Central memory CD4-positive, alpha-beta T cell (primary cell): ENCODE measurements at places on chromosomes 16 and 17.

- no peak for DNase-seq
Measured at GRCh38 chr17:66183529-66183928, 8.4 kb downstream of the CEP112 start.

DNA sequence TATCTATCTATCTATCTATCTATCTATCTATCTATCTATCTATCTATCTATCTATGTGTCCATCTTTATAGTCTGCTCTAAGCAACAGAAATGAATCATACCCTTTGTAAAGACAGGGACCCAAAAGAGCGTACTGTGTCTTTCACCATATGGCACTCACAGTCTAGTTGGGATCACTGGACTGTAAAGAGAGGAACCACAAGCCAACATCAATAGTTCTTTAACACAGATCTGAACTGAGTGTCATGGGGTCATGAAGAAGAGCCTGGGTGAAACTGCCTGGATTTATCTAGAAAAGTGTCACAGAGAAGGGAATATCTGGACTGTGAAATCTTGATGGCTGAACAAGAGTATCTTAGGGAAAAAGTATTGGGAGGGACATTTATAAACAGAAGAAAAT lies 619.1 kb upstream of the SOX9 start:
- no peak for DNase-seq

- no peak for DNase-seq
Measured at GRCh38 chr16:85675251-85675874, 13.4 kb downstream of the GINS2 start.

DNA sequence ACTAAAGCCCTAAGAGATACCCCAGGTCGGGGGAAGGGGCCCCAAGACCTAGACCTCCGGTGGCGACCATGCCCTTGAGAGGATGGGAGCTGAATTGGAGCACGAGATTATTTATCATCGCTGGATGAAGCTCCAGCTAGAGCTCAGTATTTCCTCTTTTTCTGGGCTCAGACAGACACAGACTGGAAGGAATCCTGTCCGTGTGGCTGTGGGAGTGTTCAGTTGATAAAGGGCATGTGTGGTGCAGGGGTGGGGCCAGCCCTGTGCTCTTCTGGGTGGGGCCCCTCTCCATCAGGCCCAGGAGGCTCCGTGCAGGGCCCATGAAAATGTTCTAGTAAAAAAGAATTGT lies 6.3 kb upstream of the CBX4 start:
- DNase-seq = no peak

GRCh38 chr17:40079545-40079944 lies 16.8 kb downstream of the THRA start:
- no peak for DNase-seq

- DNase-seq = no peak
Measured at GRCh38 chr17:50533720-50534148, 1.2 kb downstream of the EPN3 start.

DNA sequence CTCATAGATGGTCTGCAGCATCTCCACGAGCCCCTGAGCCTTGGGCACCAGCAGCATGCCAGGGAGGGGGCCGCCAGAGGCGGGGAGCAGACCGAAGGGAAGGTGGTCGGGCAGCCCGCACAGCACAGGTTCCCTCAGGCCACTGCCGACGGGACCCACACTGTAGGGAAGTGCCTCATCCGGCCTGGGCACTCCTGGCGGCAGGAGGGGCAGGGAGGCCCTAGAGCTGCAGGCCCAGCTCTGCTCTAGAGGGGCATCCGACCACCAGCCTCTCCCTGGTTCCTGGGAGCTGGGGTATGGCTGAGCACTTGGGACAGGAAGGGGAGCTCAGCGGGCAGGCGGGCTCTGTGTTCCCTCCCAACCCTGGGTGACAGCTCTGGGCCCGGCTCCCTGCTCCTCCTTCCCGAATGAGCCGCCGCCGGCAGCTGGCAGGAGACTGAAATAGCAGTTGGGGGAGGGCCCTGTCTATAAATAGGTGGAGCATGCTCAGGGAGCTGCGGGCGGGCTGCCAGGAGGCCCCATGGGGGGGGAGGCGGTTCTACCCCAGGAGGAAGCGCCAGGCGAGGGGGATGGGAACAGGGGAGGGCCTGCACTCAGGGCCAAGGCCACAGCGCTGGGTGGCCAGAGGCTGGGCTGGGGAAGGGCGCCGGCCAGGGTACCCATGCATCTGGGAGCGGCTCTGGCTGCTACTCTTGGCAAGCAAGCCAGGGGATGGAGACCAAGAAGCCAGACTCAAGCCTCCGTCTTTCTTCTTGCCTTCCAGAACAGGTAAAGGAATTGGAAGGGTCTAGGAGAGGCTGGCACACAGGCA lies 12.4 kb downstream of the HDAC5 start:
- DNase-seq = peak; percentile 13

GRCh38 chr17:15095935-15096334 lies 169.2 kb downstream of the PMP22 start:
- no peak for DNase-seq

DNA sequence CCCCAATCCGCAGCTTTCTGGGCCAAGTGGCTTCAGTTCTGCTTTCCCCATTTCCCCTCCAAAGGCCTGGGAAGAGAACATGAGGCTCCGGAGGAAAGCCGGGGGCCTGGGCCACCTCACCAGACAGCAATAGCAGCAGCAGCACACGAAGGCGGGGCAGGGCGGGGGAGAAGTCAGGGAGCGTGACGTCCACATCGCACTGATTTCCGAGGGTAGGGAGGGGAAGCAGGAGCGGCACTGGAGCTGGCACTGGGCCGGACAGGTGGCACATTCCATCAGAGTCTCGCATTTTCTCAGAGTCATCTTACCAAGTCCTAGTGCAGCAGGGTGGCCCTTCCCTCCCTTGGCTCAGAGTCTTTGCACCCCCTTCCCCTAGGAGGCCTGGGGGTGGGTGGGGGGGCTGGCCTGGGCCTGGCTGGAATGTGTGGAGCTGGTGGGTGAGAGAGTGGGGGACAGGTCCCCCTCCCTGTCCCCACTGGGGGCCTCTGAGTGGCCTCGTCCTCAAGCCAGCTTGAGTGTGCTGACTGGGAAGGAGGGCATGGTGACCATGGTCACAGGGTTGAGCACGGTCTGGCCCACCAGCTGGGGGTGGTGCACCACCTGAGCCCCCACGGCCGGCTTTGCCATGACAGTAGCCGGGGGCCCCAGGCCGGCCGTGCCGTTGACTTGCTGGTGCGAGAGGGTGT lies 14.3 kb downstream of the MNT start:
- no peak for DNase-seq

GRCh38 chr16:25256695-25257469 lies 763 bp downstream of the ZKSCAN2 start:
- DNase-seq = no peak

- DNase-seq = no peak
Measured at GRCh38 chr16:50616386-50616785, 64.7 kb downstream of the SNX20 start.

DNA sequence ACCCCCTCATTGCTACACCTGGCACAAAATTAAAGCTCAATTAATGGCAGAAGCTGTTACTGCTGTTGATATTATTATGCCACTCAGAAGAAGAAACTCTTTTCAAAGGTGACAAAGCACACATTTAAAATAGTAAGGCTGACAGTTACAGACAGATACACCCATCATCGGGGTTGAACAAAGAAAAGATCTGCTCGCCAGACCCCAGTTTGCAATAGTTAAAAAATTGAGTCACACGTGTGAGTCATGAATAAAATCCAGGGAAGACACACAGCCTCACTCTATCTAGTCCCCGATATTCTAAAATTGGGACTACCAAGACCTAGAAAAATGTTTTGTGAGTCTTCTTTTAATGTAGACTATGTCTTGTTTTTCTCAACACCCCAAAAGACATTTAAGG lies 330.0 kb upstream of the SOX9 start:
- DNase-seq = no peak

DNA sequence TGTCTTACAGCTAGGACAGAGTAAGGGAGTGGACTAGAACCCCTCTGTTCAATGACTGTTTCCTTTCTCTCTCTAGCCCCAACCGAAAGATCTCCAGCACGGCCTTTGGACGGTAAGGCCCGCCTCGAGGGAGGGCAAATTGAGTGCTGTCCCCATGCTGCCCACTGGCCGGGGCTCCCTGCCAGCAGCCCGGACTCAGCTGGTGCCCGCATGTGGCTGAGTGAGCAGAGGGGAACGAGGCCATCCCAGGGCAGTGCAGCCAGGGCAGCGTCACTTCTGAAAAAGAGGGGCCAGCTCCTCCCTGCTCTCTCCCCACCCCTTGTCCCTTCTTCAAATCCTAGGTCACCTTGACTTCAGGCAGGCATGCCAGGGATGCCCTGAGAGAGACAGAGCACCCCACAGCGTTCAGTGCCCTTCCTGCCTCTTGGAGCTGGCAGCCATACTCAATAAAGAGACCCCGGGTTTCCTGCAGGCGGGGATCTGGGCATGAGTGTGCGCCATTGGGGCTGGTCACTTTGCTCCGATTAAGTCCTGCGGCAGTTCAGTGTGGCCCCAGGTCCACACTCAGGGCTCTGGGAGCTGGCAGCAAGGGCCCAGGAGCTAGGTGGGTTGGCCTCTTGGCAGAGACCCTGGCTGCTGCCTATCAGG lies 130.9 kb downstream of the RAB11FIP4 start:
- DNase-seq = no peak

DNA sequence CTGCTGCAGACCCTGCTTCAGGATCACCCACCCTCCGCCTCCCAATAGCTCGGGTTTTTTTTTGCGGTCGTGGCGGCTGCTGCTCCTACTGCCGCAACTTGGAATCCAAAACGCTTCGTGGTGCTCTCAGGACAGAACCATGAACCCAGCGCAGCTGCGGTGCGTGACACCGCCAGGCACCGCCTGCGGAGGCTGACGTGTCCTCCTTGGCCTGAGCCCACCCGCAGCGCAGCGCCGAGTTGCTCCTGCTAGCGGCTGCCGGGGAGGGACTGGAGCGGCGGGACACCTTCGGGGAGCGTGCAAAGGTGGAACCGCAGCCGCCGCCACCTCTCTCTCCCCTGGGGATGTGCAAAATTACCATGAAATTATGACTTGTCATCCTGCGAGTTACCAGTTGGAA lies 1893.0 kb downstream of the TP53TG3F start:
- no peak for DNase-seq

DNA sequence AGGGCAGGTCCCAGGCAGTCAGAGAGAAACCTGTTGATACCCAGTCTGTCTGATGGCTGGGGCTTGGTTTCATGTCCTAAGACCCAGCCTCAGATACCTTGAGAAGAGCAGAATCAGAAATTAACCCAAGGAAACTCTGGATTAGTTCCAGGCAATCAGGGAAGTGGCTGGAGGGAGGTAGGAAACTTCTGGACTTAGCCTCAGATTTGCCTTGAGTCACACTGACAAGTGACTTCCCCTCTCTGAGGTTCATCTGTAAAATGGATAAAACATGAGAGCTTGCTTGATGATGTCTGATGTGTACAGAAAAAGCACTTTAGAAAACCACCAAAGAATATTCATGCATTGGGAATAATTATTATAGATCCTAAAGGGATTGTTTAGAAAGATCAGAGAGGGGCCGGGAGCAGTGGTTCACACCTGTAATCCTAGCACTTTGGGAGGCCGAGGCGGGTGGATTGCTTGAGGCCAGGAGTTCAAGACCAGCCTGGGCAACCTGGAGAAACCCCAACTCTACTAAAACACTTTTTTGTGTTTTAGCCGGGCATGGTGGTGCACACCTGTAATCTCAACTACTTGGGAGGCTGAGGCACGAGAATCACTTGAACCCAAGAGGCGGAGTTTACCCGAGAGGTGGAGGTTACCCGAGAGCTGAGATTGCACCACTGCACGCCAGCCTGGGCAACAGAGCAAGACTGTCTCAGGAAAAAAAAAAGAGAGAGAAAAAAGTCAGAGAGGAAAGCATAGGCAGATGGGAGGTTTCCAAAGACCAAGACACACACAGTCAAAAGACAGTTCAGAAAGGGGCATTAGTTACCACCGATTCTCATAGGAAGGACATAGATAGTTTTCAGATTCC lies 3.8 kb downstream of the CIITA start:
- DNase-seq = no peak

- no peak for DNase-seq
Measured at GRCh38 chr16:13959626-13960025, 39.7 kb downstream of the ERCC4 start.

DNA sequence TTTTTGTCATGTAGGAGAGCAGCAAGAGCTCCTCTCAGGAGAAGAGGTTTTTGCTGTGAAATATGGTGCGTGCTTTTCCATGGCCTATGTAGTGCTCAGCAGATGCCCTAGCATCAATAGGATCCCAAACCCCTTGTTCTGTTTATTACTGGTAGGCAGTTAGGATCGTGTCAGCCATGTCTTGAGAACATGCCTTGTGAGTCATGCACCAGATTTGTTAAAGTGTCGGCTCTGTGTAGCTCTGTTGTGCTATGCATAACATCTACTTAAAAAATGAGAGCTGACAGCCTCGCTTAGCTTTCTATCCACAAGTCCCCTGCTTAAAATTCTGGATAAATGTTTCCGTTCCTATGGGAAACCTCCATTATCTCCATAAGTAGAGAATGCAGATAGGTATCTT lies 4.4 kb upstream of the EIF4A3 start:
- no peak for DNase-seq

GRCh38 chr17:77542011-77542410 lies 401.2 kb downstream of the SEC14L1 start:
- no peak for DNase-seq

DNA sequence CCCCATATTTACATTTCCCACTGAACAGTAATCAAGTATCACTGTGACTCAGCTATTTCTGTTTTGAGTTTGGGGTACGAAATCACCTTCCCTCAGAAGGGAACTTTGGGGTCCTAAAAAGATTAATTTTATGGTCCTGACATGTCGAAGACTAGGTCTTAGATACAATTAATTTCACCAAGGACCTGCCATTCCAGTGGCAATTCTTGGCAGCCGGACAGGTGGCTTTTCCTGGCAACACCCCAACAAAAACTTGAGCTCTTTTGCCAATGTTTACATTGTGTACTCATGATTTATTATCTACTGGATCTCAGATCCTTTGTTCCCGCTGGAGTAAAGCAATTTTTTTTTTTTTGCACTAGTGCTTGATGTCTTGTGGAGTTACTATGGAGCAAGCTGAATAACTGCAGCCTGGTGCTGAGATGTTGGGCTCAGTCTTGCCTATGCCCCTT lies 14.4 kb downstream of the SLFN5 start:
- DNase-seq = no peak
